Left ventricle myocardium superior (tissue), 1 donor: ENCODE measurements at places on chromosomes 11 and 22. TPM values are rescaled to one million over a fixed set of nuclear protein-coding genes. Genes with fewer than 3 reads are reported as not detected.

DNA sequence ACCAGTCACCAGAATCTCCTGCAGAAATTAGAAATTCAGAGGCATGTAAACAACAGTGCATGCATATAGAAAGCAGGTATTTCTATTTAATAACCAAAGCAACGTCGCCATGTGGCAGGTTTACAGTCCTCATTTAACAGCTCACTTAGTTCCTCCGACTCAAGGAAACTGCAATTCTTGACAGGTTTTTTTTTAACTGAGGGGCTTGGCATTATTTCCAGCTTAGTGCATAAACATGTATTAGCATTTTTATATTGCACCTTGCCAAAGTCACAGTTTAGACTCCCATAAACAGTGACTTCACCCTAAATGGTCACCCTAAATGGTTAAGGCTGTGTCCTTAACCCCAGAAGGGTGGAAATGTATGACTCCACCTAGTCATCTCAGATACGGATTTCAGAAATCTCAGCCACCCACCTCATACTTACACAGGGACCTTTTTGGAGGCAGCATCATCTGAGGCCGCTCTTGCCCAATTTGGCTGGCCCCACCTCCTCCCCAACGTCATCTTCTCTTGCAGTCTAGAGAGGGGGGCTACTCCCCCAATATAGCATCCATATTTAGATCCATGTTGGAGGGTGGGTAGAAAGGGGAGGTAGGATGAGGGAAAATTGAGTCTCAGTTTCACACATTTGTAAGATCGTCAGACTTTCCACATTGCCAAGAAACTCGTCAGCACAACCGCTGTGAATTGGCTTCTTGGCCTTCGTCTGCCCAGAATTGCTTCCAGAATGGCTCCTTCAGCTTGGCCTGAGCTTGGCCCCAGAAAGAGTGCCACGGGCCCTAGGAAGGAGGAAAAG is 31.8 kb upstream of the SLC35C1 start:
- DNase-seq = no peak

- DNase-seq = no peak
Observed at GRCh38 chr11:47354913-47355282, 2.4 kb upstream of the MYBPC3 start.

- no peak for DNase-seq
Observed at GRCh38 chr11:109619498-109619897, 197.5 kb downstream of the C11orf87 start.

GRCh38 chr22:49765951-49766350 is 61.7 kb downstream of the BRD1 start:
- DNase-seq = peak; percentile 20

DNA sequence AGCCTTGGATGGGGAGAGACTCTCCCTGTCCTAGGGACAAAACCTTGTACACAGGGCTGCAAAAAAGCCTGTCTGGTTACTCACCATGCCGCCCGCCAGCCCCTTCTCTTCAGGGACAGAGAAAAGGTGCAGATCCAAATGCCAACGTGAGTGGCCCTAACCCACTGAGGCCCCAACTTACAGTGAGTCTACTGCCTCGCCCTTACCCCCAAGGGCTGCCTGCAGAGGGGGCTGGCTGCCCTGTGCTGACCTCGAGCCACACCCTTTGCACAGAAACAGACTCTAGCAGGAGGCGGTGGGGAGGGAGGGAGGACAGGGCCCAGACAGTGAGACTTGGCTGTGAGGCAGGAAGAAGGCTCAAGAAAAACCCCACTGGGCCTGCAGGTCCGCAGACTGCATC is 13.6 kb upstream of the CHST1 start:
- DNase-seq = no peak

DNA sequence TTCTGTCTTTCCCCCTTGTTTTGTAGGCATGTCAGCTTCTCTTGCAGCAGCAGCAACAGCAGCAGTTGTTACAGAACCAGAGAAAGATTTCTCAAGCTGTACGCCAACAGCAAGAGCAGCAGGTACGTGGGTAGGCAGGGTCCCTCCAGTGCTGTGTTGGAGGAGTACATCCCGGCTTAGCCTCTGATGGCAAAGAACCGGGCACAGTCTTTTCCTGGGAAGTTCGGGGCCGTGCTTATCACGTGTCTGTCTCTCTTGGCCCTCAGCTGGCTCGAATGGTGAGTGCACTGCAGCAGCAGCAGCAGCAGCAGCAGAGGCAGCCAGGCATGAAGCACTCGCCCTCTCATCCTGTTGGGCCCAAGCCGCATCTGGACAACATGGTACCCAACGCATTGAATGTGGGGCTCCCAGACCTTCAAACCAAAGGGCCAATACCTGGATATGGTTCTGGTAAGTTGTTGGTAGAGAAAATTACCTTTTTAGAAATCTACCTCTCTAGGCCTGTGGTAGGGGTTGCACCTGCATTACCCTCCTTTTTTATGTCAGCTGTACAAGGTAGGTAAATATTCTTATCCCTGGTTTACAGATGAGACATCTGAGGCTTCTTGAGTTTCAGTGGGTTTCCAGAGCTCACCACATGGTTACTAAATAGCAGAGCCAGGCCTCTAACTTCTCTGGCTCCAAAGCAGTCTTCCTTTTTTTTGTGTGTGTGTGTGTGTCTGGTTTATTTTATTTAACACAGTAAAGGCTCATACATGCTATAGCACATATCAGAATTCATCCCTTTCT is 45.2 kb upstream of the ADSL start:
- DNase-seq = no peak

DNA sequence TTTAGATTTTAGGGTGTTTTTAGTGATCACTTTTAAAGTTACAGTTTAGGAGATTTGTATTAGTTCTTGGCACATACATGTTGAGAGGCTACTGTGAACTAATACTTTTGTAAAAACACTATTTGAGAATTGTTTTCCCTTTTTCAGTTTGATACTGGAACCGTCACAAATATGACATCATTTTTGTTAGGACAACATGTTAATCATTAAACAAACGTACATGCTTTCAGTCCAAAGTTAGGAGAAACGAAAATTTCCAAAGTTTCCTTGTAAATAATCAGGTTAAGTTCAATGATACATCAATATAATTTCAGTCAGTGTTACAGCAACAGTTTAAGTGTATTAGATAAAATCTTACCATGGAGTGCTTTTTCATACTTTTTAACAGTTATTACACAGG is 53.1 kb downstream of the SPECC1L start:
- no peak for DNase-seq

DNA sequence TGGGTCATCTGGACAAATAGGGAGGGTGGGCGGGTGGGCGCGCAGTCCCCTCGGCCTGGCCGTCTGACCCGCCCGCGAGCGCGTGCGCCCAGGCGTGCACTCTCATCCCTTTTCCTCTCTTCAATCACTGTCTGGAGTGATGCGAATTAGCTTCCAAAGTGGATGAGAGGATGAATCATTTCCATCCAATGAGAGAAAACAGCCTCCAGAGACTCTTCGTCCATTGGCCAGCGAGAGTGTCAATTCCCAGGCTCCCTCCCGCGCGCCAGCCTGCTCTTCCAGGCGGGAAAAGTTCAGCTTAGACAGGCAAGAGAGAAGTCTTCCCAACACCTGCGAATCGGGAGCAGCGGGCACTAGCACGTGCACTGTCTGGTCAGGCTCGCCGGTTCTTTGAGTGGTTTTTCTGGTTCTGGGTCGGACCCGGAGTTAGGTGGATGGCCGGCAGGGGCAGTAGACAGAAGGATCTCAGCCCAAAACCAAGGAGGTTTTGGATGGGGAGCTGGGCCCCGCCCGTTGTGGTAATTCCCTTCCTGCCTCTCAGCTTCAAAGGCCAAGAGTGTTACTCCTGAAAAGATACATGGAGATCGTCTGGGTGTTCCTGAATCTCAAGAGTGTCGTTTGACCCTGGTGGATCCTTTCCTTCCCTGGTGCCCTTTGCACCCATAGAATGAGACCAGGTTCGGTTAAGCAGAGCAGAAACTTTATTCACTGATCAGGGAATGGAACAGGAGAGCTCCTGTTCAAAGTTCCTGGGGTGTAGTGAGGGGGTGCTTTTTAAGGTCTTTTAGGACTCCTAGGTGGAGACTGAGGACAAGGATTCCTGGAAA is 33.4 kb upstream of the GLYATL1 start:
- peak; percentile 66 for DNase-seq

- DNase-seq = peak; percentile 59
Observed at GRCh38 chr22:26642465-26643417, 14.6 kb upstream of the MIAT start.

- no peak for DNase-seq
Observed at GRCh38 chr11:83836065-83836464, 549.9 kb upstream of the CCDC90B start.

CDC45 gene
- 0.67 TPM for total RNA-seq

APOBEC3B gene
- total RNA-seq = 0.55 TPM
